Body of pancreas (tissue), 4 donors: ENCODE measurements at places on chromosomes 2 and 18. TPM values are rescaled to one million over a fixed set of nuclear protein-coding genes. Genes with fewer than 3 reads are reported as not detected.

The CENPA gene
- not detected for total RNA-seq

The LIPG gene
- 0.66 TPM for total RNA-seq

The FABP1 gene
- not detected for total RNA-seq

The TXNDC2 gene
- total RNA-seq: not detected

The ID2 gene
- 50.3 TPM for total RNA-seq

The MYOM1 gene
- 10.9 TPM for total RNA-seq

The MAPK4 gene
- 1.0 TPM for total RNA-seq

The MCM6 gene
- total RNA-seq: 4.9 TPM

The MFSD6 gene
- 46.8 TPM for total RNA-seq

The BMP10 gene
- not detected for total RNA-seq

The CGREF1 gene
- 3.0 TPM for total RNA-seq

The DES gene
- total RNA-seq: 12.7 TPM

The SCN7A gene
- total RNA-seq: 8.6 TPM

The CNGA3 gene
- total RNA-seq: 1.3 TPM

The ACVR1 gene
- 18.5 TPM for total RNA-seq

The NEB gene
- total RNA-seq: 3.9 TPM

The CD8A gene
- 2.0 TPM for total RNA-seq

The NTSR2 gene
- total RNA-seq: not detected

The AQP12B gene
- total RNA-seq: 328 TPM

The SIX3 gene
- not detected for total RNA-seq

The ABCG5 gene
- total RNA-seq: not detected

The GALNT14 gene
- total RNA-seq: 2.6 TPM

The WDFY1 gene
- 18.9 TPM for total RNA-seq

The PRADC1 gene
- 11.7 TPM for total RNA-seq

The NPAS2 gene
- 32.7 TPM for total RNA-seq

The RSAD2 gene
- total RNA-seq: 1.0 TPM

The KLHL41 gene
- 1.3 TPM for total RNA-seq
